ENCODE measurements at places on chromosomes 6 and 20.
A peak's percentile ranks its signal among the peaks of the same experiment; 100 is the strongest.

- no peak for DNase-seq
Observed at GRCh38 chr6:11711003-11711983, 67.3 kb downstream of the ADTRP start.

- peak; percentile 59 for DNase-seq
Observed at GRCh38 chr20:46562373-46563169, 12.1 kb upstream of the OCSTAMP start.

DNA sequence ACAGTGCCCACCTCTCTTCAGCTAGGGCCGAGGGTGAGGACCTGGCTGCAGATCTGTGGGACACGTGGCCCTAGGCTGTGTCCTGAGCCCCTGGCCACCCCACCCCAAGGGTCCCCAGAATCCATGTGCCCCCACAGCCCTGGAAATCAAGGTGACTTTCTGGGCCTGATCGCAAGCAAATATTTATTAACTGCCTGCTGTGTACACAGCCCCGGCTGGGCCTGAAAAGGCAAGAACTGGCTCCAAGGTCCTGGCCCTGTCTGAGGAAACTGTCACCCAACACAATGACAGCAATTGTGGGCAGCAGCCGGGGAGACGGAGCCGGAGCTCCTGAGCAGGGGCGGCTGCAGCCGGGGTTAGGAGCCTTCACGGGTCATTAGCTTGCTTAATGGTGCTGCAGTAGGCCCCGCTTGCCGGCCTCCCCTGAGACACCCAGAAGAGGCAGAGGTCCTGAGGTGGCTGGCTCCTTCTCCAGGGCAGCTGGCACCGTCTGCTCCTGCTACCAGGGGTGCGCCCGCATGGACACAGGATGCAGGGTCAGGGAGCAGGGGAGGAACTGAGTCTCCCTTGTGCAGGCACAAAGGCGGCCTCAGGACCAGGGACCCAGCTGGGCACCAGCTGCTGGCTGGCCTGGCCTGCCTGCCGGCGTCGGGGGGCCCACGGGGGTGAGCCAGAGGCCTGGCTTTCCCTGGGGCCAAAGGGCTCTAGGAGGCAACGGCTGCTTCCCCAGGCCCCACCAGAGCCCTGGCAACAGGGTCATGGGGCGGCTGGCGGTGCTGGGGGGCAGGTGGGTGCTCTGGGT, 24.1 kb downstream of the NPEPL1 start:
- DNase-seq = no peak

DNA sequence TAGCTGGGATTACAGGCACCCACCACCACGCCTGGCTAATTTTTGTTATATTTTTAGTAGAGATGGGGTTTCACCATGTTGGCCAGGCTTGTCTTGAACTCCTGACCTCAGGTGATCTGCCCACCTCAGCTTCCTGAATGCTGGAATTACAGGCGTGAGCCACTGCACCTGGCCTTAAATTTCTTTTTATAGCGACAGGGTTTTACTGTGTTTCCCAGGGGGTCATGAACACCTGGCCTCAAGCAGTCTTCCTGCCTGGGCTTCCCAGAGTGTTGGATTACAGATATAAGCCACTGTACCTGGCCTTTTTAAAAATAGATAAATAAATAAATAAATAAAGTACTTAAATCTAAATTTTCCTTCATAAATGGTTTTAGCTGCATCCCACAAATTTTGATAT, 57.5 kb downstream of the LIN28B start:
- no peak for DNase-seq

GRCh38 chr6:17719323-17720041, 12.8 kb upstream of the NUP153 start:
- no peak for DNase-seq

DNA sequence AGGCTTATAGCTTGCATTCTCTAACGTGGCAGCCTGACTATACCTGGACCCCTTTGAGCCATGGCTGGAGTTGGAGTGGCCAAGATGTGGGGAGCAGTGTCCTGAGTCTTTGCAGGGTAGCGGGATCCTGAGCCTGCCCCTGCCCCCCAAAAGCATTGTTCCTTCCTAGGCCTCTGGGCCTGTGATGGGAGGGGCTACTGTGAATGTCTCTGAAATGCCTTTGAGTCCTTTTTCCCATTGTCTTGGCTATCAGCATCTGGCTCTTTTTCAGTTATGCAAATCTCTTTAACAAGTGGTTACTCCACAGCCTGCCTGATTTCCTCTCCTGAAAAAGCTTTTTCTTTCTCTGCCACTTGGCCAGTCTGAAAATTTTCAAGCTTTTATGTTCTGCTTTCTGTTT, 17.0 kb upstream of the PRL start:
- DNase-seq = peak; percentile 9

GRCh38 chr6:144478483-144478882, 193.3 kb downstream of the UTRN start:
- no peak for DNase-seq

- no peak for DNase-seq
Observed at GRCh38 chr6:167146977-167147376, 10.8 kb downstream of the GPR31 start.

DNA sequence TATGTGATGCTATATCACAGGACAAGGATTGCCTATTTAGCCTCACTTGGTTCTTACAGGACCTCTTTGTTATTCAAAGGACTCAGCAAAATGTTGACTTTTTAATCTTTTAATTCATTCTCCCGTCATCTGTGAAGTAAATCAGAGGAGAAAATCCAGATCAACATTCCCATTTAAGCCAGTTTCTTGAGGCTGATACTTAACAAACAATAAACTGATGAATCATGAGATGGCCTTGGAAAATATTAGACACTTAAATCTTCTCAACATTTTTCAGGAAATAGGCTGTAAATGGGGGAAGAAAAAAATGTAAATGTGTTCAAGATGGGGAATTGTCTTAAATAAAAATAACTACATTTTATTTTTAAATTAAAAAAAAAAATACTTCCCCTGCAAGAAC, 55.9 kb upstream of the UBR2 start:
- no peak for DNase-seq

GRCh38 chr6:52221302-52221701, 23.0 kb downstream of the IL17F start:
- no peak for DNase-seq

DNA sequence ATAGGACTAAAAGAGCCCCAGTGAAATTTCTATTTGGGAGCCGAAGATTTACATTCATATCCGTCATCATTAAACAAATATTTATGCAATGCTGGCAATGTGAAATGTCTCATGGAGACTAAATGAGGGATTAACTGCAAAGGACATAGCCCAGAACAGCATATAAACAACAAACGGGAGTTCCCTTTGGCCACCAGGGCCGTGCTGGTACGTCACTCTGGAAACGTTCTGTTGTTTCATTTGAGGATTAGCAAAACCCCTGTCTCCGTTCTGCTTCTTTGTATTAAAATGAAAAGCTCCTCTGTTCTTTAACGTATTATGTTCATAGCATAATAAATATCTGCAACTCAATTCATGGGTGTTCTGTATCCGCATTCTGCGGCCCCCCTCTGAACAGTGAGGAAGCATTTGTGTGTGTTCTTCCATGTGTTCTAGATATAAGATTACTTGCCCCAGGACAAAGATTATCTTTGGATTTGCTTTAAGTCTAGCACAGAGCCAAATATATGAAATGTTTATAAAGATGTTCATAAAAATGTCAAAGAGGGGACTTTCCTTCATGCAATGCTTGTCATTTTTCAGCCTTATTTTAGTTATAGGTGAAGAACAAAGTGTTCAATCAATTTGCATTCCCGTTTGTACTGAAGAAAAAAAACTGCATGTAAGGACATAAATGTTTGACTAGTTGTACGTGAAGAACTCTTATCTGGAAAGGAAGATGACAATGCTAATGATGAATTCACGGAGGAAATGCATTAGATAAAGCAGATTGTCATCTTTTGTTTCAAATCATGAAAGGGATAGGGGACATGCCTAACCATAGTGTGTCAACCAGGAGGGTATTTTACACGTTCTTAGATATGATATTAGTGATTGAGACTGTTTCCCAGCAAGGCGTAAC, 90.0 kb upstream of the TNFAIP3 start:
- DNase-seq = no peak

- DNase-seq = no peak
Observed at GRCh38 chr6:75381877-75382633, 97.5 kb upstream of the TMEM30A start.

DNA sequence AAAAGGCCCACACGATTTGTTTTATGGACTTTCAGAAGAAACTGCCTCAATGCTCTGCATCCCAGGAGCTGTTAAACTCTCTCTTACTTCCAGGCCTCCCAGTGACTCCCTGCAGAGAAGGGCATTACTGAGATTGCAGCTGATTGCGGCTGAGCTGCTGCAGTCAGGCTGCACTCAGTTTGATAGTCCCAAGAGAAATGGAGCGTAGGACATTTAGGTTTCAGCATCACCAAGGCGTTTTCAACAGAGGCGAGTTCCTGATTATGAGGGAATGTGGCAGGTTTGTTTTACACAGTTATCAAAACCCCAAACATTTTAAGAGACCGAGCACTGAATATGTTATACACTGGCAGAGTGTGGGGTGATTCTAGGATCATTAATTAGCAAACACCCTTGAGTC, 145.6 kb downstream of the TBX18 start:
- no peak for DNase-seq

GRCh38 chr20:63172726-63173125, 43.2 kb downstream of the YTHDF1 start:
- DNase-seq = peak; percentile 17

DNA sequence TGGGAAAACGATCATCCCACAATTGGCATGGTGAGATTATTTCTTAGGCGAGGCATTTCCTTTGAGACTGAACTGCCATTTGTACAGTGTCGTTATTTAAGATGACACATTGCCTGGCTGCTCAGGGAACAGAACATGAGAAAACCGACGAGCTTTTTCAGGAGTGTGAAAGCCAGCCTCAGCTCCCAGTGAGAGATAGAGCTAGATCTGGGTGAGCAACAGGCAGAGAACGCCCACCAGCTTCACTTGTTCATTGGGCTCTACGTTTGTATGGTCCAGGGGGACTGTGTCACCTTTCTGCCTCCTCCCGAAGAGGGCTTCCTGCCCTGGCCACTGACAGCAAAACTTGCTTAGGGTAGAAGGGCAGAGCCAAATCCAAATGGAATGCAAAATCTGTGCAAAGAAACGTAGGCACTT, 378.1 kb downstream of the RNGTT start:
- no peak for DNase-seq

DNA sequence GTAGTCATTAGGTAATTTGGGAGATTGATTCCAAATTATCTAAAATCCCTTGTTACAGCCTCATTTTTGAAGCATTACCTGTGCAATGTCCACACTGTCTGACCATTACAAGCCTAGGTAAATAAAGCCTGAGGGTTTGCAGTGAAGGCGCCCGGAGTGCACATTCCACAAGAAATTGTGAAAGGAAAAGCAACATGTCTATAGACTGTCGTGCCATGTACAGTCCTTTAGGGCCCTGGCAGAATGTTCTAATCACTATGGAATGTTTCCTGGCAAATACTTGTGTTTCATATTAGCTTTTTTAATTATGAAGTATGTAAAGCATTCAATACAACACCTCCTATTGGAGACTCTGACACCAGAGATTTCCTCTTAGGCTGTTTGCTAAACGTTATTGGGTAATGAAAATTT, 28.9 kb downstream of the PREP start:
- no peak for DNase-seq

Data from Kasumi-1 (cell line).